ENCODE measurements at places on chromosomes 6 and 20. TPM values are rescaled to one million over a fixed set of nuclear protein-coding genes. Genes with fewer than 3 reads are reported as not detected.

GRM1 gene
- not detected for total RNA-seq

C2 gene
- 18.2 TPM for total RNA-seq

IER3 gene
- 70.9 TPM for total RNA-seq

SLC22A23 gene
- 75.2 TPM for total RNA-seq

DNA sequence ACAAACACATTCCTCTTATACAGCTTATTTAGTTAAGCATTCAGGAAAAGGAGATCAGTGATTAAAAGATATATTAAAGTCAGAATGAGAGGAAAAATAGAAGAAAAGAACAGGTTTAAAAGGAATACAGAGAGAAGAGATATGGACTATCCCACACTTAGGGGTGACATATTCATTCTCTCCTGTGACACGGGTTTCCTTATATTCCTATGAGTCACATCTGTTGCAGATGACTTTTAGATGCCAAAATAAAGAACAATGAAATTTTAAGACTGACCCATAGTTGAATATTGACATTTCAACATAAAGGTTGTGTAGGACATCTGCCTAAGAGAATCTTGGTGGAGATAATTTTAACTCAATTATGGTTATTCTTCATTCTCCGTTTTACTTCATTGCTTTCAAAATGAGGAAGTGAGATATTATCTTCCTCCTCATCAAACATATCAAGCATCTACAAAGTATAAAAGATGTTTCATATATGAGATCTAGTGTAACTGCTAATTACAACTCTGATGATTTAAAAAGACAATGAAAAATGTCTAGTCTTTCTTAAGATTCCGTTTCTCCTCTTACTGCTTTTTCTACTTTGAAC lies 1336.7 kb upstream of the CITED2 start:
- no peak for DNase-seq

- no peak for DNase-seq
These were observed 668.2 kb downstream of the DOK5 start for GRCh38 chr20:55143601-55144000.

GRCh38 chr6:98239057-98239456 lies 595.3 kb upstream of the POU3F2 start:
- no peak for DNase-seq

GRCh38 chr6:93423542-93423941 lies 4.2 kb upstream of the EPHA7 start:
- peak; percentile 53 for DNase-seq

- no peak for DNase-seq
These were observed 65.0 kb downstream of the FAM120B start for GRCh38 chr6:170371588-170371987.

DNA sequence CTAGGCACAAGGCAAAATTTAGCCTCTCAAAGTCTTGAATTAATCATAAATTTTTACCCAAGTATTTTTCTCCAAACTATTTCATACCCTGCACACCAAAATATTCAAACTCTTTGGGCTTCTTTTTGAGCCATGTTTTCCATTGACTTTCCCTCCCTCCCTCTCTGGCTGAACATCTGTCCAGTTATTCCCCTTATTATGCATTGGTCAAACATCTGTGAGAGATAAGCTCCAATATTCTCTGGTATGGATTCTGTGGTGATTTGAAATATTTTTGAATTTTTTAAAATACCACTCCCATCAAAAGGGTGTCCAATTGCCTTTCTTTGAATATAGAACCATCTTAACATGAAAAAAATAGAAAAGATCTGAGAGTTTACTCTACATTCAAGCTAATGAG lies 244.2 kb downstream of the RFPL4B start:
- no peak for DNase-seq

DNA sequence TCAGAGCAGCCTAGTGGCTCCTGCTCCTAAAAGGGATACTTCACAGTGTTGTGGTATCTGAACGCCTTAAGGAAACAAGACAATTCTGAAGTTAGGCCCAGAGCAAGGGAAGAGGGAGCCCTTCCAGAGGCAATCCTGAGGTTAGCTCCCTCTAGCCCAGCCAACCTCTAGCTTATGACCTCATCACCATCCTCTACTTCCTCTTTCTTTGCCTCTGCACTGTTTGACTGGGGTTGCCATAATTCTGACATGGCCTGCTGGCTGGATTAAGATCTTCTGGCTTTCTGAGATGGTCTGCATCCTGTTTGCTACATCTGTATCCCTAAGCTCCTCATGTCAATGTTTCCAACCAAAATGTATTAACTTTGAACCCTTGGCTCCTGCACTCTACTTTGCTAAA lies 23.3 kb upstream of the BMP2 start:
- no peak for DNase-seq

GRCh38 chr6:21869085-21869771 lies 275.7 kb downstream of the SOX4 start:
- DNase-seq: no peak

GRCh38 chr20:17500271-17500670 lies 30.9 kb downstream of the BFSP1 start:
- no peak for DNase-seq

DNA sequence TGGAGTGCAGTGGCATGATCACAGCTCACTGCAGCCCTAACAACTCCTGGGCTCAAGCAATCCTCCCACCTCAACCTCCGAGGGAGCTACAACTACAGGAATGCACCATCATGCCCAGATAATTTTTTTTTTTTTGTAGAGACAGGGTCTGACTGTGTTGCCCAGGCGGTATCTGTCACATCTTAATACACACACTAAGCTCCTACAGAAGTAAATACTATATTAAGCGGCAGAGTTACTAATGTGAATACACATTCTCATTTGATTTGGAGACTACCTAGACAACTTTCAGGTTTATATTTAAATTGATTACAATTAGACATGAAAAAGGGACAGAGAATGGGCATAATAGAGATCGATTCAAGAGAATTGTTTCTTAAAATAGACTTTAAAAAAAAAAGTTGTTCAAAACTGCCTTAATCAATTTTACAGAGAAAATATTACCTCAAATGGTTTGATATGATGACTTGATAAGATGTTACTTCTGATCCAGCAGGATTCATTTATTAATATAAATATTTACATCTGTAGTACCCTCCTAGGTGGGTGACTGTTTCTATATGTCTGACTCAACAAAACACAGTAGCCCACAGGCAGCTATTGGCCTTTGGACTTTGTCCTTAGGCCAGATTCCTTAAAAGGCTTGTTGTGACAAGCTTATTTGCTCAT lies 7.1 kb upstream of the LOC128125822 start:
- DNase-seq: no peak

Data from left colon (tissue), 2 donors.